ENCODE measurements at places on chromosomes 2 and 18. TPM values are rescaled to one million over a fixed set of nuclear protein-coding genes. Genes with fewer than 3 reads are reported as not detected.

The ALPI gene
- polyA plus RNA-seq, result 0.34 TPM

The ONECUT2 gene
- polyA plus RNA-seq, result 0.02 TPM

The PLGLB1 gene
- polyA plus RNA-seq, result 25.4 TPM

The MXD1 gene
- 12.8 TPM for polyA plus RNA-seq

The MYCN gene
- 1.8 TPM for polyA plus RNA-seq

The BMP10 gene
- polyA plus RNA-seq, result 0.02 TPM

The FBXO41 gene
- 8.2 TPM for polyA plus RNA-seq

DNA sequence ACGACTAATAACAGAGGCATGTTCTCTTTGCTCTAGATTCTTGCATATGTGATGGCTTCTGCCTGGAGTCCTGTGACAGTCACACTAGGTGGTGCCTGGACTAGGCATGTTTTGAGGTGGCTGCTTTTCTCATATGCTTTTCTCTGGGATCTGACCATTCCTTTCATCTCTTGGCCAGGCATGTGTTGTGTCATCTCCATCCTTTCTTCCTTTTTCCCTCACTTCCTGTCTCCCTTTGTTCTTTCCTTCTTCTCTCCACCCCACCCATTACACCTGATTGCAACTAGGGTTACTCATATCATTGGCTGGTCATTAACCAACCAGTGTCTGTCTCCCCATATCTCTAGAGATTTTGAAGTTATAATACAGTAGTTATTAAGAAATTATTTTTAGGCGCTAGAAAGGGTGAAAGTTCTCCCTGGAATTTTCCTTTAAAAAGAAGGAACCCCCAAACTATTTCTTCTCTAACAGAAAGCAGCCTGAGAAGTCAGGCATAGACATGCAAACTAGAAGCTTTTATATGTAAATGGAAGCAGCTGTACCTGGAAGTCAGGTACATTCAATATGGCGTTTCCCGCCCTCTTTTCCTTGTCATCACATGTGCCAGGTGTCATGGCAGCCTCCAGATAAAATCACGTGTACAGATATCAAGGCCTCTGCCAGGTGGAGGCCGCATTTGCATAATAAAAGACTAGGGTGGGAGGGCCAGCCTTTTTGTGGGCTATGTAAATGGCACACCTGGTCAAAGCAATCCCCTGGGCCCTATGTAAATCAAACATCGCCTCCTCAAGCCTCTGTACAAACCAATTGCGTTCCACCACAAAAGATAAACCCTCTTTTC lies 220.4 kb upstream of the MEX3C start:
- no peak overlapping the region for H3K27ac ChIP-seq
- H3K4me3 ChIP-seq, result no peak overlapping the region
- no peak for DNase-seq

DNA sequence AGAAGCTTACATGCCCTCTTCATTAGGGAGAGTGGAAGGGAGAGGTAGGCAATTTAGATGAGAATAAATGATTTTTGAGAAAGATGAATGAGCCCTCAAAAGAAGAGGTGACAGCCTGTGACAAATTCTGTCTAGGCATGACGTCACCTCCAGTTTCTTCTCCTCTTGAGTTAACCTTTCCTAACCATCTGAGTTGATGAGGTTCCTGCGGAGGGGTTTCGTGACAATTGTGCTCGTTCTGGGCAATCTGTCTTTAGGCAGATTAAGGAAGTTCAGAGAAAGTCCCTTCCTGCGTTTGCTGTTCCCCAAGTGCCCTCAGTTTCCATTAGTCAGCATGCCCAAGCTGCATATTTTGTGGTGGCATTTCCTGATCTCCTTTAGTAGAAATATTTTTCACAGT lies 640.2 kb upstream of the SYT4 start:
- DNase-seq, result no peak
- no peaks in the 10 kb centered on the region for H3K36me3 ChIP-seq
- H3K27ac ChIP-seq, result no peak overlapping the region
- H3K4me1 ChIP-seq, result no peaks in the 10 kb centered on the region
- H3K27me3 ChIP-seq, result no peaks in the 10 kb centered on the region

DNA sequence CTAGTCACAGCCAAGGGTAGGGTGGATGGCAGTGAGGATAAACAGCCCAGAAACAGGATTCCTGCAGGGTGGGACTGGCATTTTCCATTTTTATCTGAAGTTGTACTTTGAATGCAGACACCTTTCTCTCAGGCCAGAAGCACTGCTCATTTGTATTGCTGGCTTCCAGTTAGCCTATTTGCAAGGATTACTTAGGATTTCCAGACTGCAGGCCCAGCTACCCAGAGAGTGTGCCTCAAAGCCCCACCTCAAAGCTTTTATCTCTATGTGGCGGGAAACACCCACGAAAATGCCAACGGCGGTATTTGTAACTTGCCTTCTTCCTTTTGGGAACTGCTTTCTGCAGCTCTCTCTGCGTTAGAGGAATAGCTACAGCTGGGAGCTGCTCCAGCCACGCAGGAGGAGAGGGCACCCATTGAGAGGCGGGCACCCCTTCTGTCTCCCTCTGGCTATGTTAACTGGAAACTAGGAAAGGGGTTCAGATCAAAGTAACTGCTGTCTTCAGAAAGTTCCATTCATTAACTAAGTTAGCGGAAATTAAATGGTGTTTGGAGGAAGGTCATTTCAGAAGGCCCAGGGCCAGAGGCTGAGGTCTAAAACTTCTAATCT lies 144.9 kb downstream of the TGIF1 start:
- no peaks in the 10 kb centered on the region for H3K36me3 ChIP-seq
- peak overlapping the region; percentile 61 for H3K4me3 ChIP-seq
- H3K27ac ChIP-seq, result peak overlapping the region; percentile 99
- no peaks in the 10 kb centered on the region for H3K27me3 ChIP-seq

DNA sequence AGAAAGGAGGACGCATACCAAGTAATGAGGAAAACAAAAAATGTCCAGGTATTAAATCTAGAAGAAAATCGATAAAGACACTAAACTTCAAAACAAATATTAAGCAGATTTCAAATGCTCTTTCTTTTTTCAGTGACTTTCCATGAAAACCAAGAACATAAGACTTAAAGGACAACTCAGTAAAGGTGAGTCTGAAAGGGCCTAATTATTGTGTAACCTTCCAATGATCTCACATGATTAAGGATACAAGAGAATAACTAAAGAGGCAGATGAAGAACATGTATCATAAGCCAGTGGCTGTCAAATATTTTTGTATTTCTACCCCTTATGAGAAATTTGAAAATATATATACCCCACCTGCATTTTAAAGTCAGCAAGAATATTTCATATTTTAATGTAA lies 30.7 kb downstream of the MBD2 start:
- H3K36me3 ChIP-seq, result peaks cover 13% of the 10 kb centered on the region
- DNase-seq, result no peak
- no peaks in the 10 kb centered on the region for H3K4me1 ChIP-seq
- no peaks in the 10 kb centered on the region for H3K27me3 ChIP-seq
- H3K27ac ChIP-seq, result no peak overlapping the region
- H3K4me3 ChIP-seq, result no peak overlapping the region

- no peaks in the 10 kb centered on the region for H3K36me3 ChIP-seq
- no peaks in the 10 kb centered on the region for H3K27me3 ChIP-seq
- H3K4me3 ChIP-seq, result no peak overlapping the region
- no peak for DNase-seq
These were observed 20.9 kb downstream of the SOX11 start for GRCh38 chr2:5713101-5713500.

DNA sequence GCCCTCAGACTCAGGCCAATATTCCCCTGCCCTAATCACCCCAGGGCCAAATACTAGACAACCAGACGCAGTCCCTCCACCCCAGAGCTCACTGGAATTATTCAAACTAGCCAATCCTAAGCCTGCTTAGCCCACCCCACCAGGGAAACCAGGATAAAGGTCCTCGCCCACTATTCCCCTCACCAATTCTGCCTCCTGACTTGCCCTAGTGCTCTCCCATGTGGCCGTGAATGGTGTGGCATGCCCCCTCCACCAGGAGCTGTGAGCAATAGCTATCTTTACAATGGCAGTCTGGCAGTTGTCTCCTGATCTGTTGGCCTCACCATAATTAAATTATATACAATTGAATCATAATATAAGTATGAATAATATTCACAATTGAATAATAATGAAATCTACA lies 42.3 kb downstream of the FAM124B start:
- H3K4me3 ChIP-seq, result no peak overlapping the region
- no peaks in the 10 kb centered on the region for H3K4me1 ChIP-seq
- H3K36me3 ChIP-seq, result no peaks in the 10 kb centered on the region
- H3K27ac ChIP-seq, result no peak overlapping the region
- no peaks in the 10 kb centered on the region for H3K27me3 ChIP-seq
- DNase-seq, result no peak

DNA sequence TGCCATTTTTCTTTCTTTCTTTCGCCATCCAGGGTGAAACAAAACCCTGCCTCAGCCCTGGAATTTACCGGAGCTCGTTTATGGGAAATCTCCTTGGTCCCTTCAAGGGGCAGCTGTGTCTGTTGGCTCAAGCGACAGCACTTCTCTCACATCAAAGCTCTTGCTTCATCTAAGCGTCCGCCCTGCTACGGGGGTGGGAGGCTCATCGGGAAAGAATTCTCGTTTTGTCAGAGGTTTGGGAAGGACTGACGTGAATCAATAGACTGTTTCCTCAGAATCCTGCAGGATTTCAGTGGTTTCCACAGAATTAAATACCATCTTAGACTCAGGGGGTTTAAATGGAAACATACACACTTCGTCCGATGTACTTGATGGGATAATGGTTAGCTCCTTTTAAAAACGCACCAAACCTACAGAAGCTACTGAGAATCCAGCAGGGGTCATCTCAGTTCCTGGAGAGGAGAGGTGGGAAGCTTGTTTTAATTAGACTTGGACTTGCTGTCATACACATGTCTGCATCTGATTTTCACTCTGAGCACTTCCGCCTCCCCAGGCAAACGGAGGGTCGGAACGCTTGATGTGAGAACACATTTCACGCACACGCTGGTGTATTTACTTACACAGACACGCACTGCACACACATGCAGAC lies 91.6 kb downstream of the ASB1 start:
- no peaks in the 10 kb centered on the region for H3K36me3 ChIP-seq
- no peak overlapping the region for H3K4me3 ChIP-seq

- no peak overlapping the region for H3K27ac ChIP-seq
- H3K36me3 ChIP-seq, result no peaks in the 10 kb centered on the region
- no peak overlapping the region for H3K4me3 ChIP-seq
- no peak for DNase-seq
- H3K4me1 ChIP-seq, result peaks cover 8% of the 10 kb centered on the region
- no peaks in the 10 kb centered on the region for H3K27me3 ChIP-seq
These were observed 11.5 kb downstream of the DPP4 start for GRCh38 chr2:162062559-162062958.

DNA sequence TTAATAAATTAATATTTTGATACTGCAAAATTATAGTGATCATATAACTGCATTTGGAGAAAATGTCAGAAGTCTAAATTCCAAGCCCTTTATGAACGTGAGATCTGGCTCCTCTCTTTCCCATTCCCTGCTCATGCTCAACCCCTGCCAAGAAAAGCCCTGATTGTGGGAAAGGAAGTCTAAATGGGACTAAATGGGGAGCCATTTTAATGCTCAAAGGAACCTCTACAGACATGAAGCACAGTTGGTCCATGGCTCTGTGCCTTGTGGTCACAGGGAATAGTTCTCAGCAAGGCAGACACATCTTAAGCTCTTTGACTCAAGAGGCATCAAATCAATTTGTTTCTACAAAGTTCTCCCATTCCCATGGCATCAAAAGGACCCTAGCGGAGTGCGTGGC lies 29.3 kb upstream of the INSIG2 start:
- no peaks in the 10 kb centered on the region for H3K27me3 ChIP-seq
- no peak for DNase-seq
- no peak overlapping the region for H3K4me3 ChIP-seq
- H3K4me1 ChIP-seq, result no peaks in the 10 kb centered on the region
- H3K27ac ChIP-seq, result no peak overlapping the region
- H3K36me3 ChIP-seq, result no peaks in the 10 kb centered on the region

GRCh38 chr2:12177455-12178288 lies 431.2 kb downstream of the LPIN1 start:
- H3K4me1 ChIP-seq, result peaks cover 15% of the 10 kb centered on the region
- no peaks in the 10 kb centered on the region for H3K36me3 ChIP-seq
- peak overlapping the region; percentile 82 for H3K27ac ChIP-seq

DNA sequence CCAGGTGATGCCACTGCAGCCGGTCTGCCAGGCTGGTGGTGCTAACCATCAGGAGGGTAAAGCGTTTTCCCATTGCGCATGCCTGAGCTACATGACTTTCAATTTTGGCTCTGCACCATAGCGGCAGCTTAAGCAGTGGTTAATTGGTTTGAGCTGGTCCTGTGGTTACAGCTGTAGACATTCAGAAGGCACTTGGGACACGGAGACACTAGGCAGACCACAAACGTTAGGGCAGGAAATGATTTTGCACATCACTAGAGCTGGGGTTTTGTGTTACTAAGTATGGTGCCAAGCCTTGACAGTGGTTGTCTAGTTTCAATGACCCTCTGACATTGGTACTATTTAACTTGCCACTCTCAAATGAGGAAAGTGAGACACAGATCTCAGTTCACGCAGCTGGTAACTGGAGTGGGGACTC lies 28.9 kb upstream of the CNOT11 start:
- no peaks in the 10 kb centered on the region for H3K36me3 ChIP-seq
- H3K4me3 ChIP-seq, result no peak overlapping the region
- no peaks in the 10 kb centered on the region for H3K27me3 ChIP-seq
- H3K4me1 ChIP-seq, result peaks cover 14% of the 10 kb centered on the region

DNA sequence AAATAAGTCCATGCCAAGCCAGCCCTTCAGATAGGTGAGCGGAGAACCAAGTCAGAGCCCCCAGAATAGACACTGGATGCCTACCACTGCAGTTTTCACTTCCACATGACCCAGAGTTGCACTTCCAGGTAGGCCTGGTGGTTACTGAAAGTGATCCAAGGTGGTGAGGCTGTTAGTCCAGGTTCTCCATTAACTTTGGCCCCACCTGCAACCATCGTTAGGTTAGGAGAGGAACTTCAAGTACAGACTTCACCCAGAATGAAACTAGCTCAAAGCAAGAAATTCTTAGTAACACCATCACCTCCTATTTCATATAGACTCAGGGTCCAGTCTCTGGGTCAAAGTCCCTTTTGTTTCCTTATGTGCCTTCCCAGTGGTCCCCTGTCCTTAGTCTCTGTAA lies 293.1 kb upstream of the ID2 start:
- H3K4me1 ChIP-seq, result no peaks in the 10 kb centered on the region
- H3K36me3 ChIP-seq, result no peaks in the 10 kb centered on the region
- H3K4me3 ChIP-seq, result no peak overlapping the region
- DNase-seq, result no peak

GRCh38 chr2:111983478-111984212 lies 71.4 kb upstream of the TMEM87B start:
- H3K27me3 ChIP-seq, result no peaks in the 10 kb centered on the region
- no peaks in the 10 kb centered on the region for H3K36me3 ChIP-seq
- no peaks in the 10 kb centered on the region for H3K4me1 ChIP-seq

- H3K27me3 ChIP-seq, result peaks cover 16% of the 10 kb centered on the region
- H3K4me3 ChIP-seq, result no peak overlapping the region
- H3K27ac ChIP-seq, result no peak overlapping the region
- DNase-seq, result no peak
- H3K4me1 ChIP-seq, result no peaks in the 10 kb centered on the region
- H3K36me3 ChIP-seq, result no peaks in the 10 kb centered on the region
These were observed 11.9 kb downstream of the NPAS2 start for GRCh38 chr2:100831831-100832230.

- no peaks in the 10 kb centered on the region for H3K4me1 ChIP-seq
- no peaks in the 10 kb centered on the region for H3K27me3 ChIP-seq
- no peak for DNase-seq
- no peak overlapping the region for H3K4me3 ChIP-seq
- H3K36me3 ChIP-seq, result no peaks in the 10 kb centered on the region
- H3K27ac ChIP-seq, result no peak overlapping the region
These were observed 345.5 kb downstream of the TNS1 start for GRCh38 chr2:217657252-217657651.
